ENCODE measurements at places on chromosomes 12 and 14.

DNA sequence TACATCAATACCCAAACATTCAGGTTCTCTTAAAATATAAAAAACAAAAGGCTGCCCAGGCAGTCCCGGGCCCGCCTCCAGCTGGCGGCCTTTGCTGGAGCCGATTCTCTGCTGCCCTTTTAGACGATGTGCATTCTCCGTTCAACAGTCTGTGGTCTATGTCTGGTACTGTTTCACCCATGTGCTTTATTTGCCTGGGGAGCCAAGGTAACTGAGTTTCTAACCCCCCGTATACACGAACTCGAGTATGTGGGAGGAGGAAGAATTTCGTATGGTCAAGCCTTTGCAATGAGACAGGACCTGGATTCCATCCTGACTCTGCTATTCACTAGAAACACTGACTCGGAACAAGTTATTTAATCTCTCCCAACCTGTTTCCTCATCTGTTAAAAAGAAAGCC lies 54.1 kb upstream of the GPR68 start:
- DNase-seq: no peak

DNA sequence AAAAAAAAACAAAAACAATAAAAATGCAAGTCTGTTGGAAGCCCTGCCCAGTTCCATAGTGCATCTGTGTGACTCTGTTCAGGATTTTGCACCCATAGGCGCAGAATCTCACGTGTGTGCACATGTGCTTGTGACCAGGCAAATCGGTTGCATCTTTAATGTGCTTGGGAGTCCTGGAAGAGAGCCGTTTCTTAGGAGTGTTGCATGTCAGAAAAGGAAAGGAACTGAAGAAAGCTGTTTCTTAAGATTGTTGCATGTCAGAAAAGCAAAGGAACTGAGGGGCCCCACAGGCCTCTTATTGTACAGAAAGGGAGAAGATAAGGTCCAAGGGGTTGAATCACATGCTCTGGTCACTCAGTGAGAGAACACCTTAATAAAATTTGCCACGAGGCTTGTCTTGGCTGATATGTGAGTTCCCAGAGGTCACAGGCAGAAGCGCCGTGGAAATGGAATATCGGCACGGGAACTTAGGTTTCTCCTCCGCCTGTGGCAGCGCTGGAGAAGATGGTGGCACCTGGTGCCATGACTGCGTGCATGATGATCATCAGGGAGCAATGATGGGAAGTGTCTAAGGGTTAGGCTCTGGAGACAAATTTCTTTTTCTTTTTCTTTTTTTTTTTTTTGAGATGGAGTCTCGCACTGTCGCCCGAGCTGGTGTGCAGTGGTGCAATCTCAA lies 90.0 kb downstream of the LRRC74A start:
- no peak for DNase-seq

- DNase-seq: no peak
These were observed 121.1 kb downstream of the ANO6 start for GRCh38 chr12:45336762-45337596.

DNA sequence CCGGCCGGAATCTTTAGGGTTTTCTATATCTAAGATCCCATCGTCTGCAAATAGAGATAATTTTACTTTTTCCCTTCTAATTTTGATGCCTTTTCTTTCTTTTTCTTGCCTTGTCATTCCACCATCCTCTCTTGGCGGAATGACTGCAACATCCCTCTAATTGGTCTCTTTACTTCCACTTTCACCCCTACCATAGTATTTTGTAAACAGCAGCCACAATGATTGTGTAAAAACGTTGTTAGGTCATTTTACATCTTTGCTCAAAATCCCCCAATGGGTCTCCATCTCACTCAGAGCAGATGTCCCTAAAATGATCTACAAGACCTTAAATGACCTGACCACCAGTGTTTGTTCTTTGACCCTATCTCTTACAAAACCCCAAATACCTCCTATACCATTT lies 80.0 kb upstream of the STAC3 start:
- DNase-seq: no peak
